Skin of body (tissue), 3 donors: ENCODE measurements at places on chromosomes 6 and 20.

- DNase-seq, result no peak
Observed at GRCh38 chr6:79173378-79173777, 61.1 kb downstream of the HMGN3 start.

DNA sequence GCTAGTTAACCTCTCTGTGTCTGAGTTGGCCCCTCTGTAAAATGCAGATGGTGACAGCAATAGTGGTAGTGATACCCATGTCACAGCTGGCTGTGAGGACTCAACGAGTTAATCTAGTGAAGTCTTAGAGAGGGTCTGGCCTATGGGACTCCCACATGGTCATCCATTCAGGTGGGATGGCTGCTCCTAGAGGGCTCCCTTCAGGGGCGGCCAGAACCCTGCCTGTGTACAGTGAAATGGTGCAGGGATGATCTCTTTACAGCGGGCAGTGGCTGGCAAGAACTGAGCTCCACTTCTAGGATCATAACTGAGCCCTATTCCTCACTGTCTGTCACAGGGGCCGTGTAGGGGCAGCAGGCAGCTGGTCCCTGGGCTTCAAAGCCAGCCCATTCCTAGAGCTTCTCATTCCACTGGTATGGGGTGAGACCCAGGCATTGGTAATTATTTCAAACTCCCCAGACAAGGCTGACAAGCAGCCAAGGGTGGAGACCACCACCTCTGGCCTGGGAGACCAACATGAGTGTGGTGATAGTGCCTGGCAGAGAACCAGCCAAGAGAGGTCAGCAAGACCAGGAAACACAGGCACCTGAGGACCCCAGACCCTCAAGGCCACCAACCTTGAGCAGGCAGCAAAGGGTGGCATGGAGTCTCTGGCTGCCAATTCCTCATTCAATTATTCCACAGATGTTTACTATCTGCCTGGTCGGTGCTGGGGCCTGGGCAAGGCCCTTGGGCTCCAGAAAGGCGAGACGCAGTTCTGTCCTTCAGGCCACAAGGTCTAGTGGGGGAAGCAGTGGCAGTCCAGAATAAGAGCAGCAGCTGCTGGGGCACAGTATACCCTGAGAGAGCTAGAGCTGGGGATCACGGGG is 103.4 kb downstream of the MRPL14 start:
- no peak for DNase-seq

- peak; percentile 27 for DNase-seq
Observed at GRCh38 chr6:21678990-21679389, 85.4 kb downstream of the SOX4 start.

DNA sequence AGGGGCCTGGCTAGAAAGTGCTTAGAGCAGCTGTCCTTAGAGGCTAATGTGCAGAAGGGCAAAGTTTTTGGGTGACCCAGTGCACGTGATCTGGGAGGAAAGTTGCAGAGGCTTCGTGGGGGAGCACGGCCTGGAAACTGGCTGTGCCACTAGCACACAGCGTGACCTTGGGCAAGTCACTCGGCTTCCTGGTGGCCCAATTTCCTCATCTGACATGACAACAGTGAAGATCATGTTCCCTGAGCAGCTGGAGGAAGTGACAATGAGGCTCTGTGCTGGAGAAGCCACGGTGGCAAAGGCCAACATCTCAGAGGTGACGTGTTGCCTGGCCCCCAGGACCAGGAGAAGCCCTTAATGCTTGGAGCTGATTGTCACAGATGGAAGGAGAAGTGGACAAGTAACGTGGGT is 99.5 kb downstream of the FOXC1 start:
- DNase-seq, result no peak

DNA sequence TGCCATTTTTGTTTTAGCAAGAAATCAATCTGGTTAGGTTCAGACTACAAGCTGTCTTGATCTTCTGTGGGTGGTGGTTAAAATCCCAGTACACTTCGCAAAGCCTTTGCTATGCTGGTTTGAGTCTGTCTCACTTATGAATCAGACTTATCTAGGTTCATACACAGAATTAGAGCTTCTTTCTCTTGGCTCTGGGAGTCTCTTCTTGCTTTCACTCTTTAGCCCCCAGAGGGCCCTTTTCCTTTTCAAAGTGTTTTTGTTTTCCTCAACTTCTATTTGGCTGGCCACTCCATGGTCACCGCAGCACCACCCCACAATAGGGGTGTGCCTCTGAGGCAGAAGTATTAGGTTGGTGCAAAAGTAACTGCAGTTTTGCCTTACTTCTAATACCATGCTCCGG is 21.3 kb downstream of the ECI2 start:
- no peak for DNase-seq

GRCh38 chr20:37850724-37851355 is 52.1 kb upstream of the VSTM2L start:
- DNase-seq, result no peak

GRCh38 chr6:44185953-44186634 is 27.5 kb downstream of the CAPN11 start:
- no peak for DNase-seq

DNA sequence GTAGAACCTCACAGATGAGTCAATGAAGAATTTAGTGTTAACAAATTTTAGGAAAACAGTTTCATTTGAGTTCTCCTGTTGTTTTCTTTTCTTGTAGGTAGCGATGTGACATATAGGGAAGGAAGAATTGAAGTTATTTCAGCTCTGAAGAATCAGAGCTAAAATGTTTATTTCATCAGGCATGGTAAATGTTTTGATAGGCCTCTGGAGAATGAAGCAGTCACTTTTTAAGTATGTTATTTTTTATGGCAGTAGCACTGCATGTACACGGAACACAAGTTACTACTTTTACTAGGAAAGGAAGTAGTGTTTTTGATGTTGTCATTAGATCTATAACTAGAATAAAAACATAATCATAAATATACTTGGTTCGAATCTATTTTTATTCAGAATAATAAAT is 1357.3 kb upstream of the CITED2 start:
- no peak for DNase-seq

DNA sequence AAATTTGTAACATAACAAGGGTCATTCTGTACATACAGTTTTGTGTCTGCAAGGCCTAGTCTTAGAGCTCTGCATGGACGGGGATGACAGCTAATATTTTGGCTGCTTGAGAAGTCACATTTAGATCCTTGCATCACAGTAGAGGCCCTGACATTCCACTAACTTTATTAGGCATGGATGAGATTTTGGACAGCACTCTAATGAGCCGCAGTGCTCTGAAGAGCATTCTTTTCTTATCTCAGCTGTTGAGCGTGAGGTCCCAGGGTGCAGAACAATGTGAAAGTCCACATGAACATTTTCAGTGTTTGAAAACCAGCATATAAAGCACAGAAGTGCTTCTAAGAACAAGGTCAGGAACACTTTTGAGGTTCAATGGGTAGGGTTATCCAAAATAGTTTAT is 58.9 kb downstream of the IPCEF1 start:
- peak; percentile 14 for DNase-seq

GRCh38 chr20:63782051-63782471 is 42.5 kb downstream of the SLC2A4RG start:
- no peak for DNase-seq

- no peak for DNase-seq
Observed at GRCh38 chr6:109315341-109316110, 66.7 kb downstream of the CD164 start.

DNA sequence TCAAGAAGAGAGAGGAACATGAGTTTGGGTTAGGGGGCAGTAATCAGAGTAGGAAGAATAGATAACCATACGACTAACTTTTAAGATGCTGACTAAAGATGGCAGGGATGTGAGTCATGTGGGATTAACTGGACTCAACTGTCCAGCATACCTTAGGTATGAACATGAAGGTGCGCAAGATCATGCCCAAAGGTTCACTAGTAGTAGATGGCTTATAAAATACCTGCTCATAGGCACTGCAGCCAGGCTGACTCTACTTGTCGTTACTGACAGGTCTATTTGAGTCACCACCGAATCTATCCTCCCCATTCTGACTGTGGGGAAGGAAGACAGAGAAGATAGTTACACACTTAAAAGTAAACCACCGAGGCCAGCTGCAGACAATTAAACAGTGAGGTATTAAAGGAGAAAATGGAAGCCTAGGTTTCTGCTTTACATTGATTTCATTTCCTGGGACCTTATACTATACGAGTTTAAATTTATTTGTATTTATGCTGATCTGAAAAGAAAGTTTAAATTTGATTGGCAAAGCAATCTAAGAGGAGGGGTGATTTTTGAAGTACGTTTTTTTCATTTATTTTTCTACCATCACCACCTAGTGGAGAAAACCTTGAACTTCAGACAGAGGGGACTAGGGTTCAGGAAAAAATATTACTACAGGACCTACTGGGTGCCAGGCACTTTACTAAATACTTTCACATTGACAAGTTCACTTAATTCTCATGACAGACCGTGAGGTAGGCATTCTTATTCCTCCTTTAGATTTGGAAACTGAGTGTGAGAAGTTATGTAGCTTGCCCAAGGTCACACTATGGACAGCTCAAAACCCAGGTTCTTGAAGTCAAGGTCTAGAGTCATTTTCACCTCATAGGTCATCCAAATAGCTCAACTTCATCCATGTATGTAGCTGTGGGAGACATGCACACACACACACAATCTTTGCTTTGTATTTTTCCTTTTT is 4.0 kb upstream of the WRNIP1 start:
- no peak for DNase-seq

DNA sequence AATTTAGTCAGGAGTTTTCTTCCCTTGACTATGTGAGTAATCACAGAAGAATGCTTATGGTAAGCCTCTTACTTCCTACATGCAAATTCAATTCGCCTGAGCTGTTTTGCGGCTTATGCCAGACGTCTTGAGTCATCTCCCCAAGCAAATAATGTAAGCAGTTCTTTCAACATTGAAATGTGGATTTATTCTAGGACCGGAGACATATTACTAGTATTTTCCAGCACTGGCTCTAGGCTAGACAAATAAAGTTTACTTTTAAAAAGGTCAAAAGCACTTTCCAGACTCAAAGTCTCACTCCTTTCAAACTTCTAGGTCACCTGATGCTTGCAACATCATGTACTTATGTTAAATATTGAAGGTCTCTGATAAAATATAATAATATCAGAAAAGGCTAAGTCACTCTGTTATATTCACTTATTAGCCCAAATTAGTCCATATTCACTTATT is 38.1 kb upstream of the NOX3 start:
- DNase-seq, result peak; percentile 86

DNA sequence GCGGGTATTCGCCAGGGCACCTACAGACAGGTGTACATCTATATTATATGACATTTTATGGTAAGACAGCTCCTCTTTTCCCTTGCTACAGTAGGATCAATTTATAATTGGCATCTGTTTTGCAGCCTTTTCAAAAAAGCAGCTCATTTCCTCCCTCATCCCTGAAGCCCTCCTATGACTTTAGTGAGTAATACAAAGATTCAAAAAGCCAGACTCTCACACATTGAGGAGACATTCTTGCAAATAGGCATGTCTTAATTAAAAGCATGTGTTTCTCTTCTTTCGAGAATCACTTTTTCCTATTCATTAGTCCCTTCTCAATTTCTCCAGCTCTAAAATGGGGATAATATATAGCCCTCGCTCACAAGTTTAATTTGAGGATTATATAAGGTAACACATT is 283.4 kb downstream of the TBC1D7 start:
- peak; percentile 75 for DNase-seq

DNA sequence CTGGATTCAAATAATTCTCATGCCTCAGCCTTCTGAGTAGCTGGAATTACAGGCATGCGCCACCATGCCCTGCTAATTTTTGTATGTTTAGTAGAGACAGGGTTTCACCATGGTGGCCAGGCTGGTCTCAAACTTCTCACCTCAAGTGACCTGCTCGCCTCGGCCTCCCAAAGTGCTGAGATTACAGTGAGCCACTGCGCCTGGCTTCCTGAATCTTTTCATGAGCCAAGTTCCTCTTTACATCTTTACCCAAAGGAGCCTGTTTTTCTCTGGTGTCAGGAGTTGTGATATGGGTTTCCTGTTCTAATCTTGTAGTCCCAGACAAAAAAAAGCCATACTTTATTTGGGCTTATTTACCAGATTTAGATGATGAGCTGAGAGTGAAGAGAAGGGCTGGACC is 34.4 kb downstream of the PCNA start:
- no peak for DNase-seq

DNA sequence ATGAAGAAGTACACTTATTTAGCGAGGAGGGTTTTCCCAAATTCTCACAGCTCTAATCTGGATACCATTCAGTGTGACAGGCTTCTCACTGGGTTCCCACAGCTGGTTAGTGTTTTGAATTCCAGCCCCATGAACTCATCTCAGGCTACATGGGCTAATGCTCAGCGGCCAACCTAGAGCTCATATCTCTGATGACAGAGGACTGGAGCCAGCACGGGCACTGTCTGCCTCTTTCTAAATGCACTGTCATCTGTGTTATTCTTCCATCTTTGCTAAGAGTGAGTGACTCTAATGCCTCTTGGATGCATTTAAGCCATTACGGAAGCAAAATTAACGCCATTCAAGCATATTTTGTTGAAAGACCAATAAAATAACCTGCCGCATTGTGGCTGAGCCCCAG is 308.9 kb upstream of the JAG1 start:
- DNase-seq, result no peak

DNA sequence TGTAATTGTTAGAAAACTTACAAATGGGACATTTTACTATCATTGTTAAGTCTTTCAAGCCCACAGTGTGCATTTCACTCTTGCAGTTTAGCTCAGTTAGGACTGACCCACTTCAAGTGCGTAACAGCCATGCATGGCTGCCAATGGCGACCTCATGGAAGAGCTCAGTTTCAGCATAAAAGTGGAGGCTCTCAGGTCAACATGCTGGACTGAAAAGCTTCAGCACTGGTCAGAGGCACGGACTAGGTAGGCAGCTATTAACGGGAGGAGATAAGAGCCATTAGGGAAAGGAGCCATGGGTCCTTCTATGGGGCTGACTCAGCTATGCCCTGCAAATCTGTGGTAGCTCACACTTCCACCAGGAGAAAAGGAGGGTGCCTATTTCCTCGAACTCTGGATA is 101.8 kb downstream of the TTLL2 start:
- no peak for DNase-seq

GRCh38 chr20:46200582-46201570 is 82.8 kb downstream of the CD40 start:
- DNase-seq, result no peak

DNA sequence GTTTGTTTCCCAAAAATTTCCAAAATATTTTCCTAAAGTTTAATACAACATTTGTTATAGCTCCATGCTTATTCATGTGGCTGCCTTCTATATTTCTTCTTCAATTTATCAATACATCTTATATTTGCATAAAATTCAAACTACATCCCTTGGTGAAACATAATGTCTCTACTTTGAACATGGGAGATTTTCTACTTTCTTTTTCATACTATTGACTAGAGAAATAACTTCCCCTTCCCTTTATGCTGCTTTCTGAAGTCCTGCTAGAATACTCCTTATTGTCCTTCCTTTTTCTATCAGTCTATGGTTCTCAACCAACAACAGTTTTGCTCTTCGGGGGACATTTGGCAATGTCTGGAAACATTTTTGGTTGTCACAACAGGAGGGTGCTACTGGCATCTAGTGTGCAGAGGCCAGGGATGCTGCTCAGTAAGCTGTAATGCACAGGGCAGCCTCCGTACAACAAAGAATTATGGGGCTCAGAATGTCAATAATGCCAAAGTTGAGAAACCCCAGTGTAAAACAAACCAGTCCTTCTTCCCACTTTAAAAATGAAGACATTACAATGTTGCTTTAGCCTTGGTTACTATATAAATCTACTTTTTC is 29.9 kb downstream of the MKKS start:
- DNase-seq, result no peak
